SK-N-SH (cell line): ENCODE measurements at places on chromosomes 3 and 15. TPM values are rescaled to one million over a fixed set of nuclear protein-coding genes. Genes with fewer than 3 reads are reported as not detected.

DNA sequence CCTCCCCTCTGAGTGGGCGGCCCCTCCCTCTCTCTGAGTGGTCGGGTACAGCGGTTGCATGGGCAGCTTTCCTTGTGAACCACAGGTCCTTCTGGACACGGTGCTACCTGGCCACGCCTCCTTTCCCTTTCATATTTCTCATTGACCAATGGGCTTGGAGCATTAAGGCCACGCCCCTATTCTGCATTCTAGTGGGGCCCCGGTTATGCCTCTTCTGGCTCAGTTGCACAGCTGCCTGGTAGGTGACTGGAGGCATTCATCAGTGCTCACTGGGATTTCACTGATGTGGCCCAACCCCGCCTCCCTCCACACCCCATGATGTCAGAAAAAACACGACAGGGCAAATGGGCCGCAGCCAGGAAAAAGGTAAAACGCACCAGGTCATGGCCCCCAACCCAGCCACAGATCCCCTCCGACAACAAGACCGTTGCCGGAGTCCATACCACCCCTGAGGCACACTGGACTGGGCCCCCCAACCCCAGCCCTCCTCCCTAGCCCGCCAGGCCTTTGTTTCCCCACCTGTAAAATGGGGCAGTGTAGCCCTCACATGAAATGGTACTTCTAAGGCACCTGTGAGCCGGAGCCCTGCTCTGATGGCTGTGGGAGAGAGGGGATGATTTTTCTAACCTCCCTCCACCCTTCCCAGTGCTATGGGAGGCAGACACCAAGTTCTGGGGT, 26.3 kb downstream of the NGRN start:
- DNase-seq, result peak; percentile 57

DNA sequence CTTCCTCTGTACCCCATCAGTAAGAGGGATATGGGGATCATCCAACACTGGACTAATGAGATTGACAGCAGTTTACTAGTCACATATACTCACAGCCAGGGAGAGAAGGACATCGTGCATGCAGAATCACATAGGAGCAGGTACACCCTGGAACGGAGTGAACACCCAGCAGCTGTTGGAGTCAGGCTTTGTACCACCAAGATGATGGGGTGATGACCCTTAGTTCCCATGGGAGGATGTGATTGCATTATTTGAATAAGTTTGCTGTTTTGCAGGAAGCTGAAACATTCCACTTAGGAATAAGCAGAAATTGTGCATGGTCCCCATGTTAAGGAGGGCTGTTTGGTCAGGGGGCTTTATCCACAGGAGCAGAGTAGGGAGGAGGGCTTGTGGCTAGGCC, 482.7 kb upstream of the PDZRN3 start:
- DNase-seq, result no peak

GRCh38 chr3:109089265-109089664, 28.7 kb downstream of the MORC1 start:
- no peak for DNase-seq

DNA sequence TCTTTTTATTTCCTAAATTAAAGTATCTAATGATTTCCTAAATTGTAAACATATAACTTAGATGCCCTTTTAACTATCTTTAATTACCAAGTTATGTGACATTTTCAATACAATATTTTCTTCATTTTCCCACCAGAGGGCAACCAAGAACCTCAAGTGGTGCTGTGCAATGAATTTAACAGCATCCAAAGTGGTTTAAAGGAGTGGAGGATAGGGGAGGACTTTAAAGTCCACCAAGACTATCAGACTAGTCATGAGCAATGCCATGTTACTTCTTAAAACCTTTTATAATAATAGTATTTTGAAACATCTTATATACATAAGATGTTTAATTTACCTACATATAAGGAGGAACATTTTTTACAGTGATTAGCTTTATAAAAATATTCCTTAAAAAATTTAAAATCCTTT, 74.4 kb downstream of the DLG1 start:
- peak; percentile 68 for DNase-seq

DNA sequence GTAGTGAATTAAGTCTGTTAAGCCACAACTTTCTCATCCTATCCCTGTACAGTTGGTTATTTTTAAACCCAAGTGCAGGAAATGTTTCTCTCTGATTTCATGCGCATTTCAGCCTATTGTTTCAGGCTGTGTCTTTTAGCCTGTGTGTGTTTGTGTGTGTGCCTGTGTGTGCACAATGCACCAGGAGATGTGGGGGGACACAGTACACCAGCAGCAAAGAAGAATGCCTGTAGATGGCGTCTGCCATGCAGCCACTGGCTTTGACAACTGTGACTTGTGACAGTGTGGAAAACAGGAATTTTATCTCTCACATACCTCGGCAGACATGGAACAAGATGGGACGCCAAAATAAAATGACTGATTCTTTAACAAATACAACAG, 43.6 kb upstream of the PLXNA1 start:
- peak; percentile 48 for DNase-seq

DNA sequence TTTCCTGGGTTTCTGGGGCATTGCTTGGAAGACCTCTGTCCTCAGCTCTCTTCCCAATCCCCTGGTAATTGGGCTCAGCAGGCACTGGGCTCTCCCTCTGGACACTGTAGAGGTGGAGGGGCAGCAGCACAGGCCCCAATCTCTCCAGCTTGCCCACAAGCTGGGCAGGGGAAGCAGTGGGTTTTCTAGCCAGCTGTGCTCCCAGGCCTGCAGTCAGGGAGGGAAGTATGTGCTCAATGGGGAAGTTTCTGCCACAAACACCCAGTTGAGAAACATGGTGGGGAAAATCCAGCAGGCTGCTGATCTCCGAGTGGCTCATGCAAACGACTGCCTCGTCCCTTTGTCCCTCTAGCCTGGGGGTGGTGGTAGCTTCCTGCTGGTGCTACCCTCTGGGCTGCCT, 12.8 kb upstream of the RFT1 start:
- DNase-seq, result no peak

GRCh38 chr3:139443186-139443585, 33.1 kb downstream of the RBP2 start:
- DNase-seq, result no peak

- no peak for DNase-seq
Observed at GRCh38 chr3:151346292-151346691, 16.9 kb upstream of the P2RY13 start.

- DNase-seq, result no peak
Observed at GRCh38 chr15:47300596-47300995, 416.7 kb upstream of the SEMA6D start.

DNA sequence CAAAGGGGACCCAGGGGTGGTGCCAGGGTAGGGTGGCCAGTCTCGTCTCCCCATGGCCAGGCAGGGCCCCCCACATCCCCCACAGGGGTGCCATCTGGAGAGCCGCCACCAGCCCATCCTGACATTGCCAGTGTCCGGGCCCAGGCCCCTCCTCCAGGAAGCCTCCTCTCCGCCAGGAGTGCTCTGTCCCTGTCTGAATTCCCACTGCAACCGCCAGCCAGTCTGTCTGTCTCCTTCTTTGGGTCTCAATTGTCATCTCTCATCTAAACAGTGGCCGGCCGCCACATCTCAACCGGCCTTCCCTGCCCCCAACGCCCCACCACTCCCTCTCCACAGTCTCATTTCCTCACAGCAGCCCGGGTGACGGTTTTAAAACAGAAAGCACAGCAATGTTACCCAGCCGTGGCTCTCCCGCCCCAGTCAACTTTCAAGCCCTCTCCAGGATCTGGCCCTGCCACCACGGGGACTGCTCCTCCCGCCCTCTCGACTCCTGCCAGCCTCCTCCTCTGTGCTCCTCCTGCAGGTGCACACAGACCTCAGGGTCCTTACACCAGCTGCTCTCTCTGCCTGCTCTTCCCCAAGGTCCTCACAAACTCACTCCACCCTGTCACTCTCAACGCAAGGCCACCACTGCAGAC, 57.0 kb downstream of the IQSEC1 start:
- no peak for DNase-seq

GRCh38 chr15:56244811-56245576, 1.3 kb upstream of the RFX7 start:
- DNase-seq, result no peak

GRCh38 chr3:175179055-175179454, 319.9 kb downstream of the NAALADL2 start:
- no peak for DNase-seq

DNA sequence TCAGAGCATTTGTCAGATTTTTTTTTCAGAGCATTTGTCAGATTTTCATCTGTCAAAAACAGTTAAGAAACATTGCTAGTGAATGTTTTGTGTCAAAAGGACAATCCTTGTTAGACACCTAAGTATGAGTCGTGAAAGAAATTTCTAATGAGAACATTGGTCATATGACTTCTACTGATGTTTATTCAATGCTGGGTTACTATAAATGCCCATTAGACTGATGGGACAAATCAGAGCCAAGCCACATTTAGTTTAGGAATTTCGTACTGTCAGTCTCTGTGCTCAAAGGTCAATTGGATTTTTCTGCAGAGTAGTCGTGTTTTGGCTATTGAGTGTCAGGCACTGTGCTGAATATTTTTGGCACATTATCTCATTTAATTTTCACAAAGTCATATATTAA, 31.6 kb downstream of the TSC22D2 start:
- DNase-seq, result no peak

- no peak for DNase-seq
Observed at GRCh38 chr15:36622197-36622795, 42.9 kb downstream of the CDIN1 start.

DNA sequence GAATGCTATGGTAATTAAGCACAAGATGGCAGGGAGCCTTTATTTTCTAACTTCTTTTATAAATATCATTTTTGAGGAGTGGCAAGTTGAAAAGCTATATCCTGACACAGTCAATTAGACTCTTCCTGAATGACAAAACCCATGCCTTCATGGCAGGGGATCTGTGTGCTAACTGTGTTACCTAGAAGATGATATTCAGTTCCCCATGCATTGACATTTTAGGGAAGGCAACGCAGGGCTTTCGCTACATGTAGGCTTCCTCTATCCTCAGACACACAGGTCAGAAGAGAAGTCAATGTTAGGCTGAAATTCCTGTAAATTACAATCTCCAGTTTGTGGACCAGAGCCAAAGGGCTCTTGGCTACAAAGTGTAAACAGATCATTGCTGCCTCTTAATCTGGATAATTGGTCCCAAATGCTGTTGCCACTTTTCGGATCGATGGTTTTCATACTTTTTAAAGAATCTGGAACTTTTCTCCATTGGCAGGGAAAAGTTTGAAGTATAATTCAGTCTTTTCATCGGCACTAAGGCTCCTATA, 22.6 kb upstream of the NR2F2 start:
- no peak for DNase-seq

- DNase-seq, result no peak
Observed at GRCh38 chr15:98873441-98874218, 134.0 kb downstream of the PGPEP1L start.

GRCh38 chr15:68328443-68328842, 50.9 kb downstream of the FEM1B start:
- DNase-seq, result no peak

DNA sequence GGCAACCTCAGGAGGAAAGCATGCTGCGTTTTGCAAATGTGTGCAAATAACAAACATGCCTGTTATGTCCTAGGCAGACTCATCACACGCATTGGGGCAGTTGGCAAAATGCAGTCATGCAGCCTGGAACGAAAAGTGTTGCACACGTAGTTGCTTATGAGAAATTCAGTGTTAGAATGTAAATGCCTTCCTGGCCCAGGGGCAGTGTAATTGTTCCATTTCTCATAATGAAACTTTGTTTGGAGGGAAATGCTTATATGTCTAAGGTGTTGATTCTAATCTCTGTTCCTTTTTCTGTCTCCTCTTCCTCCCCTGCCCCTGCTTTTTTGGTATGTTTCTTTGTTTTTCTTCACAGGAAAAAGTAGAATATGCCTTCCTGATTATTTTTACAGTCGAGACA, 156.0 kb downstream of the CACNA1D start:
- DNase-seq, result no peak

DNA sequence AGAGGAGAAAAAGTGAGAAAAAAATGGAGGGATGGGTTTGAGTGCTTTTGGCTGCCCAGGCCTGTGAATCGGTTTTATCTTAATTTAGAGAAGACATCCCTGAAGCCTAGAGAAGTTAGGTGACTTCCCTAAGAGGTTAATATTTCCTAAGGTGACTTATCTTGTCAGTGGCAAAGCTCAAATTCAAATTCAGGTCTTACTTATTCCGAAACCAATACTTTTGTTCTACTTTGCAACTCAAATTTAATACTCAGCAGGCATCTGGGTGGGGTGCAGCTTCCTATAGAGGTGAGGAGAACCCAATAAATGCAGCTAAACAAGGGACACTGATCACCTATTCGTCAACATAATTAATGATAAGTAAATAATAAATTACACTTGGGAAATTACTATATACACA, 54.9 kb upstream of the MYRIP start:
- DNase-seq, result no peak

GRCh38 chr15:50049871-50050270, 69.2 kb downstream of the ATP8B4 start:
- DNase-seq, result no peak

GRCh38 chr3:188685789-188686188, 486.0 kb upstream of the TPRG1 start:
- DNase-seq, result no peak

The CSTA gene
- polyA plus RNA-seq, result not detected in 2 replicates

The HIGD2B gene
- not detected in 2 replicates for polyA plus RNA-seq

The RLBP1 gene
- polyA plus RNA-seq, result not detected in 2 replicates

The EID1 gene
- 170 and 228 TPM in 2 replicates for polyA plus RNA-seq

The BFSP2 gene
- not detected in 2 replicates for polyA plus RNA-seq

The FGF7 gene
- polyA plus RNA-seq, result 0.23 and 0.25 TPM in 2 replicates

The ANKRD63 gene
- polyA plus RNA-seq, result not detected in 2 replicates

The SNTN gene
- polyA plus RNA-seq, result not detected in 2 replicates
